Stimulated activated CD4-positive, alpha-beta T cell treated with anti-CD3 and anti-CD28 coated beads, Interleukin-4, amount 100 ng/mL, for 24 hours (primary cell): ENCODE measurements at places on chromosomes 6 and 20.

DNA sequence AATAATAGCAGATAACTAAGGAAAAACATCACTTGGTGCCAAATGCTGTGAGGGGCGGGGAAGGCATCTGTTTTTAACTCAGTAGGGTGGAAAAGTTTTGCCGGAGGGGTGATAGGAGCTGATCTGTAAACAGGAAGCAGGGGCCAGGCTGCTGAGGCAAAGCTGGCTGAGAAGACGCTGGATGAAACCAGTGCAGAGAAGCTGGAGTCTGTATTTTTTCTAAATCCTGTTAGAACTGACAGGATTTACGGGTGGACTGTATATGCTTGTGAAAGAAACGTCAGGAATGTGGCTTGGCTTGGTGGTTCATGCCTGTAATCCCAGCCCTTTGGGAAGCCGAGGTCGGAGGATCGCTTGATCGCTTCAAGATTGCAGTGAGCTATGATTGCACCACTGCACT lies 5.6 kb downstream of the PCMTD2 start:
- DNase-seq, result no peak

GRCh38 chr20:58515233-58516212 lies at the start of gene APCDD1L:
Gene APCDD1L (minus strand): TSS chr20:58515399. CDS start chr20:58514707, 692 bp downstream.
- no peak for DNase-seq

DNA sequence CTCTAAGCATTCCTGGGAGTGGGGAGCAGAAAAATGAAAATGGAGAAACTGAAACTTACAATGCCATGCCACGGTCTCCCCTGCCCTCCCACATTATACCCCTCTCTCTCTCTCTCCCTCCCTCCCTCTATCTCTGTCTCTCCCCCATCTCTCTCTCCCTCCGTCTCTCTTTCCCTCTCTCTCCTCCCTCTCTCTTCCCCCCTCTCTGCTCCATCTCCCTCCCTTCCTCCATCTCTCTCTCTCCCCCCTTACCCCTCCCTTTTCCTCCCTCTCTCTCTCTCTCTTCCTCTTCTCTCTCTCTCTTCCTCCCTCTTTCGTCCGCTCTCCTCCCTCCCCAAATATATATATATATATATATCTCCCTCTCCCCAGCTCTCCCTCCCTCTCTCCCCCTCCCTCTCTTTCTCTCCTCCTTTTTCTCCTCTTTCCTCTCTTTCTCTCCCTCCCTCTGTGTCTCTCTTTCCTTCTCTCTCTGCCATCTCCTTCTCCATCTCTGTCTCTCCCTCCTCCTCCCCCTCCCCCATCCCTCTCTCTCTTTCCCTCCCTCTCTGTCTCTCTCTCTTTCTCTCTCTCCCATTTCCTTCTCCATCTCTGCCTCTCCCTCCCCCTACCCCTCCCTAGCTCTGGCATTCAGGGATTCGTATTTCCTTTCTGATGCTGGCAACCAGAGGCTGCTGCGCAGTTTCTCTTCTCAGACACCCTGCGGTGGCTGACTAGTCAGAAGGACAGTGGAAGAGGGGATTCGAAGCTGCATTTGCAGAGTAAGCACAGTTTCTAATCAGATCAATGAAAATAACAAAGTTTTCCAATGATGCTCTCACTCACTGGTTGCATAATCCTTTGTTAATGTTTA lies 13.9 kb upstream of the VAPB start:
- no peak for DNase-seq

- DNase-seq, result no peak
Measured at GRCh38 chr6:24064832-24065231, 61.2 kb upstream of the NRSN1 start.

DNA sequence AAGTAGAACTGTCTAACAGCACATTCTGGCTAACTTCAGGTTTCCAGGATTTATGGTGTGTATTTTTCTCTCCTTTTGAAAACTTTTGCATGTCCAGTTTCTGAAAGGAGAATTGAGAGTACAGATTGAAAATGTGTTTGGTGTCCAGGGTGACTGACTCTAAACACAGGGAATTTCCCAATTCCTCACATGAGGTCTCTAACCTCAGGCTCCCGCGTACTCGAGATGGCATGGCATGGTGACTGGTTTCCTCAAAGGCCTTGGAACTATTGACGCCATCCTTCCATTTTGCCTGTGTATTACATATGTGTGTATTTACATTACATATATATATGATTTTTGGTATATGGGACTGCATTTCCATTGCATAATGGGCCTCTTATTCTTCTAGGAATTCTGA lies 52.5 kb downstream of the PRND start:
- DNase-seq, result no peak

DNA sequence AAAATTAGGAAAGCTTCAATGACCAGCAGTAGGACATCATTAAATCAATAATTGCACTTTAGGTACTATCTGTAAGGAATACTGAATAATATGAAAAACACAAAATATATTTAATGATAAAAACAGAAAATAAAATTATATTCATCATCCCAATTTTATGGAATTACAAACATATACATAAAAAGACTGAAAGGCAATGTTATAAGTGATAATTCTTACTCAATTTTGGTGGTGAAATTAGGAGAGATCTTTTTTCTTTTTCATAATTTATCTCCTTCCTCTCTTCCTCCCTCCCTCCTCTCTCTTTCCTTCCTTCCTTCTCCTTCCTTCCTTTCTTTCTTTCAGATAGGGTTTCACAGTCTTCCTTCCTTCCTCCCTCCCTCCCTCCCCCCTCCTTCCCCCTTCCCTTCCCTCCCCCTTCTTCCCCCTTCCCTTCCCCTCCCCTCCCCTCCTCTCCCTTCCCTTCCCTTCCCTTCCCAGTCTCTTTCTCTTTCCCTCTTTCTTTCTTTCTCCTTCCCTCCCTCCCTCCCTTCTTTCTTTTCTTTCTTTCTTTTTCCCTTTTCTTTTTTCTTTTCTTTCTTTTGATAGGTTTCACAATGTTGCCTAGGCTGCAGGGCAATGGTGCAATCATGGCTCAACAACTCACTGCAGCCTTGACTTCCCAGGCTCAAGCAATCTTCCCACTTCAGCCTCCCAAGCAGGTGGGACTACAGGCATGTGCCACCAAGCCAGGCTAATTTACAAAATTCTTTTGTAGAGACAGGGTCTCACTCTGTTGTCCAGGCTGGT lies 36.8 kb downstream of the RSPH3 start:
- DNase-seq, result no peak

- no peak for DNase-seq
Measured at GRCh38 chr6:156598071-156598854, 178.9 kb upstream of the ARID1B start.

GRCh38 chr6:170152989-170153388 lies 137.9 kb downstream of the DLL1 start:
- no peak for DNase-seq

DNA sequence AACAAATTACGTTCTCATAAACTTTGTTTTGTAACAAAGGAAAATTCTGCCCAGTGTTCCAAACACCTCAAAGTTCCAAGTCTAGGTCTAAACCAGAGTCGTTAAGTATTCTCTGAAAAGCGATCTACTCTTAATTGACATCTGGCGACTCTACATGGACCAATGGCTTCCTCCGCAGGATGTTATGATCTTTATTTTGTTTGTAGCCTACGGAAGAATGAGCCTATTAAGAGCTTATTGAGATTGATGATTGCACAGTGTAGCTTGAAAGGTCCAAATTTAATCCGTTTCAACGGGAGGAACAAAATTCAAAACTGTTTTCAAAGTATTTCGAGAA lies 61.1 kb downstream of the FAM217A start:
- DNase-seq, result no peak

- DNase-seq, result peak; percentile 72
Measured at GRCh38 chr6:32118782-32119628, 9.0 kb downstream of the ATF6B start.

DNA sequence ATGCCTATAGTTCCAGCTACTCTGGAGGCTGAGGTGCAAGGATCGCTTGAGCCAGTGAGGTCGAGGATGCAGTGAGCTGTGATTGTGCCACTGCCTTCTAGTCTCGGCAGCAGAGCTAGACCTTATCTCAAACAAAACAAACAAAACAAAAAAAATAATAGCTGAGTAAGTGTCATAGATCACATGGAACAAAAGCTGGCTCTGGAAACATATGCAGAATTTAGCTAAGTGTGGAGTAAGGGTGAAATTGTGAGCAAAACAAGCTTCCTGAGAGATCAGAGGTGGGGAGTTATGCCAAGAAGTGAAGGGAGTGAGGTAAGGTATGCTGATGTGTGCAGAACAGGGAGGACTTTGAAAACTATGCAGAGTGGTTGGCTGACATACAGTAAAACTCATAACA lies 18.7 kb downstream of the SGK1 start:
- DNase-seq, result no peak
